ENCODE measurements at places on chromosomes 3 and 15.
A peak's percentile ranks its signal among the peaks of the same experiment; 100 is the strongest.

DNA sequence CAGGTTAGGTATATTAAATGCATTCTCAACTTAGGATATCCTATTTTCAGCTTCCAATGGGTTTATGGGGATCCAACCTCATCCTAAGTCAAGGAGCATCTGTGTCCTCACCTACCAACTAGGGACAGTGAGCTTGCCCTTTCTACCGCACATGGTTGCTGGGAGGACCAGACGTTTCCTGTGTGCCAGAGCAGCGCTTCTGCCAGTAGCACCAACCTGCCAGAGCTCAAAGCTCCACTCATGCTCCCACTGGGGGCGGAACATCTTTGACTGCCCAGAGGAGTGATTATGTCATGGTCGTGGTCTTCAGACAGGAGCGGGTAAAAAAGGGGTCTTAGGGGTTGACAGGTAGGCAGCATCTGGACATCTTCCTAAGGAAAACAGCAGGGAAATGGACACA, 24.7 kb downstream of the XPC start:
- DNase-seq, result no peak

- DNase-seq, result no peak
Observed at GRCh38 chr3:56590814-56591213, 33.8 kb downstream of the CCDC66 start.

DNA sequence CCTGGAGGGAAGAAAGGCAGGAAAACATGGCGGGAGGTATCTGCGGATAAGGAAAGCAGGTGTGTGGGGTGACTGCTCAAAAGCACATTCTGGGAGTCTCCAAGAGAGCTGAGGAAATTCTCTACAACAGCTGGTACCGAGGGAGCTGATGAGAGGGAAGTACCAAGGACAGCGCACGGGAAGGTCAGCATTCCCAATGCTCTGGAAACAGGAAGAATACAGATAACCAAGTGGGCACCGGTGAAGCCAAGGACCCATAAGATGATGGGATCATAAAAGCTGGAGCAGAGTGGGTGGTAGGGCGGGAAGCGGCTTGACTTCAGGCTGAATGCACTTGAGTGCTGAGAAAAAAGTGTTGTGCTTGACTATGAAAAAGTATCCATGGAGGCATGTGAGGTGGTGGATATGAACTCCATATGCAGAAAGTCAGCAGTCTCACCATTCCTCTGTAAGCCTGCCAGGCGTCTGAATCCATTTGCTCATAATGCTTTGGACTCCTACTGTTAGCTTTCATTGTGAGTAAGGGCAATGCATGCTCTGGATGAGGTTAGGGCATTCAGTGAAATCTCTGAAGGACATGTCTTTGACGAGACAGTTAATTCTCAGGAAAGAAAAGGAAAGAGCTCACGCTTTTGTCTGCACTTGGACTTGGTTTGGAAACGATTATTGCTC, 215.5 kb downstream of the NR1D2 start:
- no peak for DNase-seq

- no peak for DNase-seq
Observed at GRCh38 chr15:78063217-78063616, 14.3 kb downstream of the TBC1D2B start.

GRCh38 chr3:64223791-64224745, 1.2 kb downstream of the PRICKLE2 start:
- no peak for DNase-seq

- no peak for DNase-seq
Observed at GRCh38 chr15:84661001-84661400, 3.0 kb upstream of the NMB start.

DNA sequence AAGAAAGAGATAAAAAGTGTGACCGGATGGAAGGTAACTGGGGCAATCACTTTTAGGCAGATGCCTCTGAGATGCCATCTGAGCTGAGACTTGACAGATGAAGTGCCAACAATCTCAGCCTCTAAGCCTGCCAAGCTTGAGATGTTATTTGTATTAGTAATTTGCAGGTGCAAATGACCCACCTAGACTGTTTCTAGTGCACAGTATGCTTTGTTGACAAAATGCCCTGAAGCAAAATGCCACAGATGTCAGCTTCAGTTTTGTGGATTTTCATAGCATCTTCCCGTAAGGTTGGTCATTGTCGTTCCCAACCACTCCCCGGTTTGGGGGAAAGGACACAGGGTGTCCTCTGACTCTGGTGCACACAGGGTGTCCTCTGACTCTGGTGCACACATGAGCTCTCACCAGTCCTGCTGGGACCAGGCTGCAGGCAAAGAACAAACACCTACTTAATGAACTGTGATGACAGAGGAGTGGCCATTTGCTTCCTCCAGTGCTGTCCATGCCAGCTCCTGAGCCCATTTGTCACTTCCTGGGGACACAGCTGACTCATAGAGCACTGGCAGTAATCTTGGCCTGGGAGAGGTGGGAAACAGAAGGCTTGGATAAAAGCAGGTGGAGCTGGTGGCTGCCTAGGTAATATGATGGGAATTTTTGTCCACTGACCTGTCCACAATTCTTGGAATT, 16.7 kb upstream of the PPP1R2 start:
- no peak for DNase-seq

GRCh38 chr15:29323557-29323956, 53.9 kb upstream of the NSMCE3 start:
- DNase-seq, result no peak

DNA sequence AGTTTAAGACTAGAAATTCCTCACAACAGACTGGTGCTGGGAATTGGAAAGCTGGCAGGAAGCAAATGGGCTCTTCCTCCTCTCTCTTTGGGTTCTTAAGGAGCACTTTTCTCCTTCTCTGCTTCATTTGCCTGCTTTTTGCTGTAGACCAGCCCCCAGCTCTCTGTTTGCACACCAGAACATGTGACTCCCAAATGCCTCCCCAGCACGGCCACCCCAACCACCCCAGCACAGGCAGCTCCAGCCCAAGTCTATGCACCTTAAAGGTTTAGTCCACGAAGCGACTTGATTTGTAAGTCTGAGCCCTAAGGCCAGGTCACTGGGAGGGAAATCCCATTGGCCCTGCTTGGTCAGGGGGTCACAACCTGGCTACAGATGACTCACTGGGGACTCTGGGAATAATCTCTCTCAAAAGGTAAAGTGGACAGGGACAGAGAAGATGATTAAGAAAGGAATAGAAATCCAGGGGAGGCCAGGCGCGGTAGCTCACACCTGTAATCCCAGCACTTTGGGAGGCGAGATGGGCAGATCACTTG, 377.8 kb upstream of the PROK2 start:
- DNase-seq, result no peak

DNA sequence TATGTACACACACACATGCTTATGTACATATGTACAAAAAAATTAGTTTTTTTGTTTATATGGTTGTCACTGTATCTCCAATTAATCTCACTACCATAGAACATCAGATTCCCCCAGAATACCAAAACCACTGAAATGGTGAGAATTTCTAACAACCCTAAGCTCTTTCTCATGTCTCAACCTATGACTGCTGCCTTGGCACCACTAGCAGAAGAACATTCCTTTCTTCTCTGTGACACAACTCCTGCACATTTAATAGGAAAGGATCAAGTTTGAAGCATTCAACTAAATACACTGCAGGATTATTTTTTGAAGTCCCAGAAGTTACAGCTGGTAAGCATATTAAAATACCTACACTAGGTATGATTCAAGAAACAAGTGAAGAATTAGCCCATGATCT, 109.6 kb downstream of the FAM174B start:
- DNase-seq, result no peak

DNA sequence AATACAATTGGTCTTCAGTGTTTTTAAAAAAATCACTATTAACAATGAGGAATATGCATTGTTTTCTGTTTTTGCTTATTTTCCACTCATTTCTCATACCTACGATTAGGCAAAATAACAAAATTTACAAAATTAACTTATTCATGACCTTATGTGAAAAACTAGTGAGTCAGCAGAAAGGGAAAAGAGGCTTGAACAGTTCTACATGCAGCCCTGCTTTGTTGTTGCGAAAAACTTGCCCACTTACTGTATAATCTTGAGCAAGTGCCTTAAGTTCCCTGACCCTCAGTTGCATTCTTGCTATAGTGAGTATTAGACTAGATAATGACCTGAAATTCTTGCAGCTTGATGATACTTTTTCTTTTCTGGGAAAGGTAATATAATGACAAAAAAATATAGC, 551.1 kb upstream of the BCHE start:
- no peak for DNase-seq

DNA sequence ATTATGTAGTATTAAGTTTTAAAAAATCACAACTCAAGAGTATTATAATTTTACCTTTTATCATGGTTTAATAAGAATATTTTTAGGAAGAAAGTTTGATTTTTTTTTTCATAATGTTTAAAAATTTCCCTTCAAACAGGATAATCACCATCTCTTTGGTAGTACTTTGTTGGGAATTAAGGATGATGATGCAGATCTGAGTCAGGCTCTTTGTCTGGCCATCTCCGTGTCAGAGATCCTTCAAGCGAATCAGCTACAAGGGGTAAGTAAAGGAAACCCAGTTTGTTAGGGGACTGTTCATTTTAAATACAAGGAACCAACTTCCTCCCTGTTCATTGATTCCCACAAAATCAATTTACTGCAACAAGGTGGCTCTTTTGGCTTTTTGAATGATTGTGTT, 36.8 kb upstream of the NIT2 start:
- no peak for DNase-seq

- DNase-seq, result no peak
Observed at GRCh38 chr3:179133575-179133974, 14.6 kb upstream of the PIK3CA start.

DNA sequence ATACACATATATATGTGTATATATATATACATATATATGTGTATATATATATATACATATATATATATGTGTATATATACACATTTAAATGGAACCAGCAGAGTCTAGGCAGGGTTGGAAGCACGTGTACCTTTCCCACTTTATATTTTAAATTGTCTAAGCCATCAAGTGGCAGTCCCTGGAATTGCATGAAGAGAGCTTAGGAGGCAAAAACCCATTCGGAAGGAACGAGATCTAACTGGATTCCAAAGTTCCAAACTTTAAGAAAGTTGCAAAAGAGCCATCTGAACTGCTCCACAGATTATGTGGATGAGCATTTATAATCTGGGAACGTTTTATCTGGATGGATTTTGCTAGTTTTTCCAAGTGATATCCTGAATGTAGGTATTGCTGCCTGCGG, 186.5 kb downstream of the FOXP1 start:
- no peak for DNase-seq

DNA sequence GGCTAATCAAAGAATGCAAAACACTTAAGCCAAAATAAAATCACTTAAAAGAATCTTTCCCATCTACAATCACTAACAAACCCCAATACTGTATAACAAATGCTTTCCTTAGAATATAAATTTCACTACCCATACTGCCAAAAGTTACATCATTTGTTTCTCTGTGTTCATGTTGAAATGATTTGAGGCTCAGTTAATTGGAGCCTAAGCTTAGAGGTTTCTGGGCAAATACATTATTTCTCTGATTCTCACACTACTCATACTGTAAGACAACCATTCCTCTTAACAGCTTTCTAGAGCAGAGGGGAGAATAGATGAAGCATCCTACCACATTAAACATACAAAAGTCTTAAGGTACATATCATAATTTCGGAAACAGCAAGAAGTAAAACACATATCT, 2.1 kb downstream of the RIOX2 start:
- no peak for DNase-seq

DNA sequence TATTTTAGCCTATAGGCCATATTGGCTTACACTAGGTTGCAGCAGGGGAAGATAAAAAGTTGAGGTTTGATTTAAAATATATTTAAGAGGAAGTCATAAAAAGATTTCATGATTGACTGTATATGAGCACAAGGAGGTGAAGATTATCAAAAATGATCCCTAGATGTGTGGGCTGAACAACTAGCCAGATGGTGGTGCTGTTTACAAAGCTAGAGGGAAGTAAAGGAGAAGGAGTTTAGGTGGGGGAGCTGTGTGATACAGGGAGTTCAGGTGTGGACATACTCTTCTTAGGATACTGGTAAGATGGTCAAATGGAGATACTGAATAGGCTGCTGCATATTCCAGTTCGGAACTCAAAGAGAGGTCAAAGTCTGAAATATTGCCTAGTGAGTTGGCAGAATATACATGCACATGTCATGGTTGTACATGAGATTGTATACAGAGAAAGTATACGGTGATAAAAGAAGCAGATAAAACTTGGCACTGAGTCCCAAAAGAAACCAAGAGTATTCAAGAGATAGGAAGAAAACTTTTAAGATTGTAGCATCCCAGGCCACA, 727.8 kb downstream of the NLGN1 start:
- no peak for DNase-seq

GRCh38 chr3:7520059-7520458, 659.1 kb downstream of the GRM7 start:
- DNase-seq, result no peak

DNA sequence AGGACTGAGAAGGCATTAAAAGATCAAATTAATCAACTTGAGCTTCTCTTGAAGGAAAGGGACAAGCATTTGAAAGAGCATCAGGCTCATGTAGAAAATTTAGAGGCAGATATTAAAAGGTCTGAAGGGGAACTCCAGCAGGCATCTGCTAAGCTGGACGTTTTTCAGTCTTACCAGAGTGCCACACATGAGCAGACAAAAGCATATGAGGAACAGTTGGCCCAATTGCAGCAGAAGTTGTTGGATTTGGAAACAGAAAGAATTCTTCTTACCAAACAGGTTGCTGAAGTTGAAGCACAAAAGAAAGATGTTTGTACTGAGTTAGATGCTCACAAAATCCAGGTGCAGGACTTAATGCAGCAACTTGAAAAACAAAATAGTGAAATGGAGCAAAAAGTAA, 149.7 kb upstream of the LRRFIP2 start:
- no peak for DNase-seq

- DNase-seq, result no peak
Observed at GRCh38 chr15:36886701-36887100, 213.6 kb downstream of the MEIS2 start.

DNA sequence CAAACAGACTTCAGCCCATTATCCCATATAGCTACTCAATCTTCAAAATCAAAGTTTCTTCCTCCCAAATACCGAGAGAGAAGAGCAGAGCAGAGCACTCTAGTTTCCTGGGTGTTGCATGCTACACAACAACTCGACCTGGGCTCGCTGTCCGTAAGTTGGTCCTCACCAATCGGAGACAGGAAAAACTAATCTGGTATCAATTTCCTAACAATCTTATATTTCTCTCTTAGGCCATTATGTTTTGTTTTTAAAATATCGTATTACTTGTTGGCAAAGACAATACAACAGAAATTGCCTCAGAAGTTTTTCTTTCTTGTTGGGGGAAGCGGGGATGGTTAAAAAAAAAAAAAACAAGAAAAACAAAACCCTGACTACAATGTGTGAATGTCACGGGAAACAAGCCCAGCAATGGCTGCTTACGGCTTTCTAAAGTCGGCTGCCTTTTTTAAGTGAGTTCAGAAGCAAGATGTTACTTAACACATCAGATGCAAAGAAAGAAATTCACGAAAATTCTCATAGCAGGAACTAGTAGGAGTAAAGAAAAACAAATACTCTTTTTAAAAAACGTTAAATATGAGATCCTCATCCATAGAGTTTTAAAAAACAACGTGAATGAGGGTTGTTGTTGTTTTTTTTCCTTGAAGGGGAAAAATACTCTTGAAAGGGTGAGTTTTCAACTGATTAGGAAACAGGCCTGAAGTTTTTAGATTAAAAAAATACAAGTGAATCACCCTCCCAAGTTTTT, 1.9 kb downstream of the VGLL4 start:
- DNase-seq, result peak; percentile 64
